Left renal pelvis (tissue), 4 donors: ENCODE measurements at places on chromosomes 6 and 20.

GRCh38 chr20:31974951-31975487 is 7.1 kb downstream of the XKR7 start:
- DNase-seq = peak; percentile 56

DNA sequence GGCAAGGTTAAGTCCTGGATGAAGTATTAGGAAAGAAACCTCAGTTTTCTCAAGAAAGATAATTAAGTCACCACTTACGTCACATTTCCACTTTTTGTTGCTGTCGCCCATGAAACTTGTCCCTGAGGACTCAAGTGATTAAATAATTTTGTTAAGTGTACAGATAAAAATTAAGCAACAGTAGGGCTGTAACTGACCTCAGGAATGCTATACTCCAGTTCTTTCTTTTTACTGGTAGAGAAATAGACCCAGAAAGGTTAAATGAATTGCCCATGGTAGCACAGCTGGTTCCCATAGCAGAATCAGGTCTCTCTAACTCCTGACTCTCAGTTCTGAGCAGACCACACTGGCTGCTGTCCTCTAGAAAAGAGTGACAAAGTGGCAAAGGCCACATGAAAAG is 54.5 kb downstream of the CLIC5 start:
- DNase-seq = no peak

GRCh38 chr6:71284785-71285184 is 3.8 kb upstream of the OGFRL1 start:
- DNase-seq = no peak

- no peak for DNase-seq
These were observed 4.9 kb downstream of the PREP start for GRCh38 chr6:105397987-105398386.

- no peak for DNase-seq
These were observed 531.2 kb downstream of the TFAP2B start for GRCh38 chr6:51349857-51350256.
